ENCODE measurements at places on chromosomes 11 and 22.

DNA sequence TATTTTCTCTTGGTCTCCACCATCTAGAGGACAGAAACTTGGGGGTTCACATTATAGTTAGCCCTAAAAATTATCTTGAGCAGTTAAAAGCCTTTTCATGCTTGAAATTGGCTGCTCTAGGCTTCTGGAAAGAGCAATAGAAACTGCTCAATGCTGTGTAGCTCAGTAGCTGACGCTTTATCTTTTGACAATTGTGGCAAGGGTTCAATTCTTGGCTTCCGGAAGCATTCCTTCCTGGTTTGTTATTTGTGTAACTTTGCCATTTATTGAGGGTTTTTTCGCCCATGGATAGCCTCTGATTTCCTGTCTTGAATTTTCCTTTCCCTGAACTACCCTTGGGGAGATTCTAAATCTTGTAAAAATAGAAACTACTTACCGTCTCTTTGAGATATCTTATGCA, 10.3 kb upstream of the OR56A1 start:
- DNase-seq, result no peak

DNA sequence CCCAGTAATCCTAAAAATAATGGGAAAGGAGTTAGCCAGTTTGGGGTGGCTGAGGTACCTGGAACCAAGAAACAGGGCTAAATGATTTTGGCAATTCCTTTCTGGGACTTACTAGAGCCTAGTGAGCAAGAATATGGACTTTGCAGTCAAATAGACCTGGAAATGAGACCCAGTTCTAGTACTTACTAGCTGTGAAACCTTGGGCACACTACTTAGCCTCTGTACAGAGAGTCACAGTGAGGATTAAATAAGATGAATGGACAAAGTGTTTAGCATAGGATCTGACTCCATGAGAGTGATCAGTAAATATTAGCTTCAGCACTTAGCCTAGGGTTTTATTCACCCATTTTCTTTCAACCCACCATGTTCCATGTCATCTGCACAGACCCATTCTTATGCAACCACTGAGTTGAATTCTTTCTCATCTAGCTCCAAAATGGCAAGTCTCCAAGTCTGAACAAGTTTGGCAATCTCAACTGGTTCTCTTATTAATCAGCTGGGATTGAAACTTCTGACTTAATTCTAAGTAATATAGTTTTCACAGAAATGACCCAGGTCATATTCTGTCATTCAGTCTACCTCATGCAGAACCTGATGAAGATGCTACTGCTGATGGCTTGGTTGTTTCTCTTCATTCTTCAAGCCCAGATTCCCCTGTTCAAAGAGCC, 15.0 kb upstream of the SORL1 start:
- no peak for DNase-seq

GRCh38 chr11:130721023-130721681, 195.1 kb downstream of the SNX19 start:
- DNase-seq, result no peak

DNA sequence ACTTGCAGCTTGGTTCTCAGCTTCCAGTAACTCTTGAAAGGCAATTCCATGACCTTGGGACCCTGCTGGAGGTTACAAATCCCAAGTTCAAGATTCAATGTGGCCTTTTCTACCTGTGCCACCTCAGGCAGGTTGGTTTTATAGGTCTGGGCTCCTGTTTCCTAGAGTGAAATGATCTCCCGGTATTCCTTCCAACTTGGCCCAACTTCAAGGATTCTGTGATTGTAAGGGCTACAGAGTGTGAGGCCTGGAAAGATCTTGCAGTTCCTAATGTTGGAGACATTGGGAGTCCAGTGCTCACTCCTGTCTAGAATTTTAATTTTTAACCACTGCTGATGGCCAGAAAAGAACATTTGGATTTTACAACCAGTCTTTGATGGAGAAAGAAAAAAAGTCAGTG, 91.6 kb downstream of the LDLRAD3 start:
- DNase-seq, result no peak

DNA sequence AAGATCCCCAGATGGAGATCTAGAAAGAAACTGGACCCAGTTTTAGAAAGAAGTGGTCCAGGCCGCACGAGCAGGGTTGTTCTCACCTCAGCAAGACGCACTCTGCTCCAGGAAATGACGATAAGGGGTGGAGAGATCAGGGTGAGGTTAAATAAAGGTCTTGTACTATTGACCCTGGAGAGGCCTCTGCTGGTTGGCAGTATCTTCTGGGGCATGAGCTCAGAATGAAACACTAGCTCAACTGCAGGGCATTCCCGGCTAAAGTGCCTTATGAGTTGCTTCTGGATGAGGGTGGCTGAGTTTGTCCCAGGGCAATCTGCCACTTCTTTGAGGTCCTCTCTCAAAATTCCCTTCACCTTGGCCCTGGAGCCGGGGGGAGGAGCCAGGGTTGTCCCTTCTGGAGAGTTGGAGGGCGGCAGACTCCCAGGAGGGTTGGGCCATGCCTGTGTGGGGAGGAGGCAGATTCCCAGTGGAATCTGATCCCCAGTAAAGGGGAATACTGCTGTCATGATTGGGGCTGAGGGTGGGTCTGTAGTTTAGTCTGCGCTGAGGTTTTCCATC, 10.9 kb downstream of the USP2 start:
- peak; percentile 30 for DNase-seq

GRCh38 chr11:46557684-46558151, 36.1 kb downstream of the AMBRA1 start:
- DNase-seq, result peak; percentile 3

GRCh38 chr11:113991170-113991569, 16.3 kb downstream of the HTR3A start:
- DNase-seq, result no peak

DNA sequence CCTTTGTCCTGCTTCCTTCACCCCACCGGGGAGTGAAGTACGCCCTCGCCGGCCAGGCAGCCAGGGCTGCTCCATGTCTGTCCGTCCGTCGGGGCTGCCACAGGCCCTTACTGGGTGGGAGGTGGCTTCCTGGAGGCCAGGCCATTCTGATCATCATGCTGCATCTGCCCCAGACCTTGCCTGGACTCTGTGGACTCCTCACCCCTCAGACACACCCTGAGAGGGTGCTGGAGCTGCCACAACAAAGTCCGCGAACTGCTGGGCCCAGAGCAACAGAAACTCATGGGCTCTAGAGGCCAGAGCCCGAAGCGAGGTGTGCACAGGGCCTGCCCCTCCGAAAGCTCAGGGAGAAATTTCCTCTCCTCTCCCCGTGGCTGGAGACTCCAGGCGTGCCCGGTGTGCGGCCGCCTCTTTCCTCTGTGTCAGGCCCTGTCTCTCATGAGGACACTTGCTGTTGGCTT, 124.2 kb downstream of the KCNQ1OT1 start:
- DNase-seq, result no peak

DNA sequence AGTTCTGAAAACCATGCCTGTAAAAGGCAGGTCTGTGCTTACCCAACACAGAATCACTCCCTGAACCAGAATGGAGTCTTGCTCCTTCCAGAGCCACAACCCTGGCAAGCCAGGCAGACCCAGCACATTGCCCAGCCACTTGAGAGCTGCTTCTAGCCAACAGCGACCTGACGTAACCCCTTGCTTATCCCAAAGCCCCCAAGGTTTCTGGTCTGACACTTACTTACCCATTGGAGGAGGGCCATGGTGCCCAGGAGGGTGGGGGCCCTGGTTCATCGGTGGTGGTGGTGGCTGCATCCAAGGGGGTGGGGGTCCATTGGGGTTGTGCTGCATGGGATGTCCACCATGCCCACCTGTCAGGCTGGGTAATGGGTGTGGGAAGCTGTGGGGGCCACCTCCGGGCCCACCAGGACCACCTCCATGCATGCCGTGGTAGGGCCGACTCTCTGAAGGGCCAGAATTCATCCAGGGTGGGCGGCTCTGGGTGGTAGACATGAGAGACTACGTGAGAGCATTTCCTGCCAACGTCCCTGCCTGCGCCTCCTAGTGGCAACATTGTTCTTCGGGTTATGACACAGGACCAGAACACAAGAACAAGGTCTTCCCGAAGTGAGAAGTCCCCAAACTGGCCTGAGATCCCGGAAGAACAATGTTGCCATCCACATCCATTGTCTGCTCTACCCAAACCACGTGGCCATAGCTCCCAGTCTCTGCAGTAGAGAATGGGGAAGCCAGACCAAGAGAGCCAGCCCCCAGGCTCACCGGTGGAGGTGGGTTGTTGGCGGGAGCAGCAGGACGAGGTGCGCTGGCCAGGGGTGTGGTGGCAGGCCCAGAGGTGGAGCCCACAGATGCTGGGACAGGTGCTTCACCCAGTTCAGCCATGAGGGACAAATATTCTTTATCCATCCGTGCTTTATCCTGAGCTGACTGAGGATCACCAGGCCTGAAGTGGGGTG, 7.8 kb upstream of the PYGM start:
- DNase-seq, result peak; percentile 58

- no peak for DNase-seq
Measured at GRCh38 chr11:73468590-73469161, 92.5 kb downstream of the RELT start.

GRCh38 chr11:69801513-69802335, 17.5 kb downstream of the FGF3 start:
- DNase-seq, result no peak

- DNase-seq, result no peak
Measured at GRCh38 chr11:124892146-124892545, 5.5 kb downstream of the ROBO4 start.

DNA sequence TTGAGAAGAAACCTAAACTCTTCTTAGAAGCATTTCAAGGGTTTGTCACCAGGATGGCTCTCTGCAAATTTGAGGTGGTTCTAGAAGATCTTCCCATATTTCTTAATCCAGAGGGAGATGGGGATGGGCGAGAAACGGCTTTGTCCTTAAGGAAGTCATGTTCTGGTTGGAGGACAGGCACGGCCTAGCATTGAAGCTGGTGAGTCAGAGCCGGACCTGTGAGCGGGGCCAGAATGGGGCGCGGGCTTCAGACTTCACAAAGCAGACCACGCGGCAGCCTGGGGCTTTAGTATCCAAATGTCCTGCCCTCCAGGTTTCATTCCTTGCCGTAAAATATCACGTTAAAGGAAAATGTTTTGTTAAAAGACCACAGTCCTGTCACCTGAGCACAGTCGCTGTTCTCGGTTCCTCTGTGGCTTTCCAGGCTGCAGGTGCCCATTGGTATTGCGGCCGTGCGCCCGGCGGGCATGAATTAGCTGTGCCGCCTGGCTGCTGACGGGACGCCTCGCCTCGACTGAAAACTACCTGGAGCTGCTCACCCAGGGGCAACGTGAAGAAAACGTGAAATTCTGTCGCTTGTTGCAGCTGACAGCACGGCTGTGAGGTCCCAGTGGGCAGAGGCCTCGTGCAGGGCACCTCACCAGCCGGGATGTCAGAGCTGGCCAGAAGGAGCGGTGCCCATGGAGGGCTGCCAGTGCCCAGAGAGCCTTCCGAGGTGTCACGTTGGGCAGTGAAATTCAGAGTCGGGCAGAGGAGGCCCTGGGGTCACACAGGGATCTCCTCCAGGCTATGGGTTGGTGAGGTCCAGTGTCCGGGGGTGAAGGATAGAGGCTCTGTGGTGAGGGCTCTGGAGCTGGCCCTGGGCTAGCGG, 59.0 kb downstream of the LRP5 start:
- no peak for DNase-seq
